D721Med (cell line): ENCODE measurements at places on chromosomes 4 and X.

- no peak for DNase-seq
Observed at GRCh38 chr4:63528256-63528991, 880.8 kb downstream of the TECRL start.

DNA sequence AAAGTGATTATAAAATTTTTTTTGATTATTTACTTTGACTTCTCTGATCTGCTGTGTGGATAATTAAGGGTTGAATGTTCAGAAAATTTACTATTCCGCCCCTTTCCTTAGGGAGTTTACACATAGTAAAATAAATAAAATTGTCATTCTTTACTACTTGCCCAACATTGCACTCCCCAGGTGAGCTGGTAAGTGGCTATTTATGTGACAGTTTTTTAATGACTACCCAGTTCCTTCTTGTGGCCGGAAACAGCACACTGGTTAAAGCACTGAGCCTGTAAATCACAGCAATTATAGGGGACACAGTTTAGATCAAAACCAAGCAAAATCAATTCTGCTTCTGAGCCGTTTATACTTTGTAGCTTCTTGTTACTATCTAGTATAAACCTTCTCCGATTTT lies 158.1 kb downstream of the FHIP1A start:
- DNase-seq: no peak

GRCh38 chr4:181752516-181752915 lies 490.7 kb upstream of the TENM3 start:
- no peak for DNase-seq

DNA sequence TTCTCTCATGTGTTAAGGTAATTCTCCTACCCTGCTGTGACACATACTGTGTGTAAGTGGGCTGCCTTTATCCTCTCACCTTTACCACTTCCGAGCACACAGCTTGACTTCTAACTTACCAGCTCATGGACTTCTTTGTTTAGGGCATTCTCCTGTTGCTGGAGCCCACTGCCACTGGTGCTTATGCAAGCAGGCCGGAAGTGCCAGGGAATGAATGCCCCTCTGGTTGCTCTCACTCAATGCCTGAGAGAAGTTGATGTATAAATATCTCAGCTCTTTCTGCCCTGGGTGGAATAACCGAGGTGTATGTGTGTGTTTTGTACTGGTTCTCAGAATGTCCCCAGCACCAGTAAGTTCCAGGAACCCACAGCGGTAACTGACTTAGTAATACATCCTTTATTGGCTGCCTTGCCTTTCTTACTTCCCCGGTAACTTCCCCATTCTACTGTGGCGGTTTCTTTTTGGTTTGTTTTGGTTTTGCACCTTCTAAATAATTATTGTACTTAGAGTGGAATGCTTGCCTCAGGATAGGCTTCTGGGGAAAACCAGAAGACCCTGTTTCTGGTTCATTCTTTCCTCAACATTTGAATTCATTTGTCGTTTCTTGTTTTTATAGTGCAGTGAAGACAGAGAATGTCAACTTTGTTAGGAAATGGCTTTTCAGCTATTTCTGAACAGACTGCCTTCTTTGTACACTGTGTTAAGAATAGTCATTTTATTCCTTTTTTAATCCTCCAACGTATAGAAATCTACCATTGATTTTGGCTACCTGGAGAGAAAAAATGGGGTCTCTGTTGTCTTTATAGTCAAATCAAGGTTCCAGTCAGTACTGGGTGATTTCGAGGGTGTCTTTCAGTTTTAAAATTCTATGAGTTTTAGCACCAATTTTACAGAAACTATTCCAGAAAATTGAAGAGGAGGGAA lies 45.4 kb downstream of the CXorf58 start:
- no peak for DNase-seq

DNA sequence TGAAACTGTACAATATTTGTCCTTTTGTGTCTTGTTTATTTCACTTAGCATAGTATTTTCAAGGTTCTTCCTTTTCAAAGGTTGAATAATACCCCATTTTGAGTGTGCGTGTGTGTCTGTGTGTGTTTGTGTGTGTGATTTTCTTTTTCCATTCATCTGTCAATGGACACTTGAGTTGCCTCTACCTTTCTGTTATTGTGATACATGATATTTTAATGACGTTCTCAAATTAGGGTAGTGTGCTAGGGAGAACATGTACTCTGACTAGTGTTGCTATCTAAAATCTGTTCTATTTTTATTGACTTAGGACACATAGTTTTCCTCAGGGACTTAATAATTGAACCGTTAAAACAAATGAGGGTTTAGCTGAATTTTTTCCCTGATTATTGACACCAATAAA lies 9.9 kb downstream of the MMRN1 start:
- DNase-seq: no peak

GRCh38 chr4:10461091-10461849 lies 4.0 kb upstream of the ZNF518B start:
- peak; percentile 17 for DNase-seq

DNA sequence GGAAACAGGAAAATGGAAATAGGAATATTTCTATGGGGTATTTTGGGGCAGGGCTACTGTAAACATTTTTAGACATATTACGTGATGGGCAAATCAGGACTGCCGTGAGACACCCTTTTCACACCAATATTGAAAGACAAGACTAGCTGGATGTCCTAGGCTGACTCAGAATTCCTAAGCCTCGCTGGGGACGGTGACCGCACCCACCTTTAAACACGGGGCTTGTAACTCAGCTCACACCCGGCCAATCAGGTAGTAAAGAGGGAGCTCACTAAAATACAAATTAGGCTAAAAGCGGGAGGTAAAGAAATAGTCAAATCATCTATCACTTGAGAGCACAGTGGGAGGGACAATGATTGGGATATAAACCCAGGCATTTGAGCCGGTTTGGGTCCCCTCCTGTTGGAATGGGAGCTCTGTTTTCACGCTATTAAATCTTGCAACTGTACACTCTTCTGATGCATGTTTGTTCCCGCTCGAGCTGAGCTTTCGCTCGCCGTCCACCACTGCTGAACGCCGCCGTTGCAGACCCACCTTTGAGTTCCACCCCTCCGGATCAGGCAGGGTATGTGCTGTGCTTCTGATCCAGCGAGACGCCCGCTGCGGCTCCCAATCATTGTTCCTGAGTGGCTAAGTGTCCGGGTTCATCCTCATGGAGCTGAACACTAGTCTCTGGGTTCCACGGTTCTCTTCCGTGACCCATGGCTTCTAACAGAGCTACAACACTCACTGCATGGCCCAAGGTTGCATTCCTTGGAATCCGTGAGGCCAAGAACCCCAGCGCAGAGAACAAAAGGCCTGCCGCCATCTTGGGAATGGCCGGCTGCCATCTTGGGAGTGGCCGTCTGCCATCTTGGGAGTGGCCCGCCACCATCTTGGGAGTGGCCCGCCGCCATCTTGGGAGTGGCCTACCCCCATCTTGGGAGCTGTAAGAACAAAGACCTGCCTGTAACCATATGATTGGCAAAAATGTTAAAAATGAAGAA lies 152.6 kb downstream of the CRLF2 start:
- no peak for DNase-seq

GRCh38 chrX:7069556-7069955 lies 78.0 kb upstream of the STS start:
- no peak for DNase-seq

DNA sequence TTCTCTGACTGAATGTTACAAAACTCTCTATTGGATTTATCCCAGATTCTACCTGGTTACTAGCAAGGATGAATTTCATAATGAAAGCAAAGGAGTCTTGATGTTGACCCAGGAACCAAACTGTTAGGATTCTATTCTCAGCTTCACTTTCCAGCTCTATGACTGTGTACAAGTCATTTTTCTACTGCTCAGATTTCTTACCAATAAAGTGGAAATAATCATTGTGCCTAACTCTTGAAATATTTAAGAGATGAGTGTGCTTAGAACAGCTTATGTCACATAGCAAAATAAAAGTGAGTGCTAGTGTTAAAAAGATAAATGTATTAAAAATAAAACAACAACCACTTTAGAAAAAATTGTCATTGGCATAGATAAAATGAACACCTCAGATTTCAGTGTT lies 45.6 kb downstream of the EPHA5 start:
- no peak for DNase-seq

DNA sequence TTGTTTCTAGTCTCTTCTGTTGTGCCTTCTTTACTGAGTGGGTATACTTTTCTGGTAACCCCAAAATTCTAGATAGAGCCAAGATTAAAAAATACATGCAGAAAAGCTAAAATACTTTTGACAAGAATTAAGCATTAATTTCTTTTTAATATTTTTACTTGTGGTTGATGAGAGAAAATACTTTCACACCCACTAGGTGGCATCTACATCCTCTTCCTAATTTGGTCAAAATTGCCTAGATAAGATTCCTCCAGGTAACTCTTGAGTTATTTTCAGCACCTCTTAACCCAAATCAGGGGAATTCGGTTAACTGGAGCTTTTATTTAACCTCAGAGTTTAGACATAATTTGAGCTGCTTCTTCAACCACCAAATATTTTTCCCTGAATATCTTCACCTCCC lies 28.4 kb upstream of the COX7B2 start:
- no peak for DNase-seq

DNA sequence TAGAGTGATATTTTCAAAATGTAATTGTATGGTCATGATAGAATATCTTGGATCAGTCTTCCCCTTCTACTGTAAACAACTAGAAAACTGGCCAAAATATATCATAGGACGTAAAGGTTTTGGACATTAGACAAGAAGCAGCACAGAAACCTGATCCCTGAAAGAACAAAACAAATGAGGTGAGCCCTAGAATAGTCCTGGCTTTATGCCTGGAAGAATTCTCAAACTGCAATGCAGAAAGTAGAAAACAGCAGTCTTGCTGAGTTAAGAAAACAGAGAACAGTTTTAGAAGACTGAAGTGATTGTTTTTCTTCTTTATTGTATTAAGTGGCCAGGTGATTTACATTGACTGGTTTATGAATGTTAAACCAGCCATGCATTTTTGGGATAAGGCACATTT lies 19.5 kb downstream of the NSUN7 start:
- no peak for DNase-seq

DNA sequence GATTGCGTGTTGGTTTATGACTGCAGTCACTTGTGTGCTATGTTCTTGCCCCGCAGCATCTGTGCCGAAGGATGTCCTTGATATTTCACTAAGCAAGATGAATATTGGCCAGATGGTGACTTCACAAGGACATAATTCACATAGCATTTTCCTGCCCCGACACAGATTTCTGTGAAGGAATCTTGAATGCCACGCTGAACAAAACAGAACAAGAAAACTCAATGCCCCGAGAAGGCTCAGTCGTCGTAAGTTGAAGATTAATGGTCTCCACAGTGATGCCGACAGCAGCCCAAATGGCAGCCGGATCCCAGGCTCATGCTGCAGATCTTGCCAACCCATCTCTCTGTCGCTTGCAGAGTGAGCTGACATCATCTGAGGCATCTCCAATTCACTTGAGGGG lies 145.9 kb downstream of the CPEB2 start:
- no peak for DNase-seq

GRCh38 chr4:72301759-72302158 lies 267.3 kb downstream of the ADAMTS3 start:
- DNase-seq: no peak

GRCh38 chr4:2295900-2296442 lies 34.1 kb upstream of the MXD4 start:
- DNase-seq: no peak

GRCh38 chrX:26511589-26512363 lies 295.8 kb downstream of the MAGEB5 start:
- DNase-seq: no peak

GRCh38 chr4:77176640-77177039 lies 19.6 kb downstream of the CCNG2 start:
- no peak for DNase-seq

GRCh38 chr4:156084373-156084772 lies 130.7 kb upstream of the CTSO start:
- no peak for DNase-seq

- DNase-seq: no peak
Observed at GRCh38 chr4:37609626-37610025, 76.5 kb downstream of the RELL1 start.

DNA sequence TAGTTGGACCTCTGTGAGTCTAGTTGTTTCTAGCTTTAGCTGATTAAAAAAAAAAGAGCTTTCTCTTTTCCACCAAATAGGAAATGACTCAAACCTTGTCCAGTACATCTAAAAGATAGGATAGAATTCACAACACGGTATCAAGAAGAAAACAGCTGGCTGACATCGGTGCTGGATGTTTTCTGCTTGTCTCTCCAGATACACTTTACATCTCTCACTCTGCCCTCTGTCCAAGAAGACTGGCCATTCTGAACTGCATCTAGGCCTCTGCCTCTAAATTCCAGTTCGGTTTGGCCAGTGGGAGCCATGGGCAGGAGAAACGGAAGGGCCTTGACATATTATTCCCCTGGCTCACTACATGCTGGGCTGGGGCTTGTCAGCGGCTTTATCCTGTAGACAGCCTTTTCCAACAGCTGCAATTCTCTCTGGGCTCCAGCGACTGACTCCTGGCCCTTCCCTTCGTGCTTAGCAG lies 57.3 kb upstream of the SHISA3 start:
- DNase-seq: no peak

GRCh38 chrX:106300656-106301055 lies 132.6 kb downstream of the PWWP3B start:
- DNase-seq: no peak

DNA sequence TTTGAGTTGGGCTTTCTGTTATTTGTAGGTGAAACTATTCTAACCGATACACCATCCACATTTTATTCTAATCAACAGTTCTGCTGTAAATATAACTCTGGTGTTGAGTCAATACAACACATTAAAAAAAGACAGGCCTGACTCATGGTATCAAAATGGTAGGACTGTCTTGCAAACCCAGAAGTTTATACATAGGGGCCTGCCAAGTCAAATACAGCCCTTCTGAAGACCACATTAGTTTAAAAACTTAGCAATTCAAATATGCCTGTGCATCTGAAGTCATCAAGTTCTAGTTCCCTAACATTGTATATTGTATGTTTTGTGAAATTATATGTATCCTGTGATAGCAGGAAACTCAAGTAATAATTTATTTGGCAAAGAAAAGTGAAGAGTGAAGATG lies 24.4 kb upstream of the PDE5A start:
- DNase-seq: no peak
